Daoy (cell line): ENCODE measurements at places on chromosomes 12 and 14.

DNA sequence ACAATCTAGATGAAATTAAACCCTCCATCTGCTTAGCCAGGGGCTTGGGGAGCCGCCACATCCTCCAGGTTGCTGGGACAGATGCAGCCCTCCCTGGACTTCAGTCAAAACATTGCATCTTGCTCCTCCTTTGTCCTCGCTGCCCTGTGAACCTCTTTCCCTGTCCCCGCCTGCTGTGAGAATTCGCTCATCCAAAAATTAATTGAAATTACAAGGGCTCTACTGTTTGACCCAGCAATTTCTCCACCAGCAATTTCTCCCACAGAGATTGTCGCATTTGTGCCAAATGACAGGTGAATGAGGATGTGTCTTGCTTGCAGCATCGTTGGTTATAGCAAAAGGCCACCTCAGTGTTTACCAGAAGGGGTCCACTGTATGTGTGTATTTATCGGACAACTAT, 5.0 kb upstream of the POP5 start:
- DNase-seq: no peak

- DNase-seq: no peak
Observed at GRCh38 chr12:129871991-129872972, 31.5 kb downstream of the TMEM132D start.

GRCh38 chr14:53874704-53875103, 81.9 kb downstream of the BMP4 start:
- DNase-seq: no peak

DNA sequence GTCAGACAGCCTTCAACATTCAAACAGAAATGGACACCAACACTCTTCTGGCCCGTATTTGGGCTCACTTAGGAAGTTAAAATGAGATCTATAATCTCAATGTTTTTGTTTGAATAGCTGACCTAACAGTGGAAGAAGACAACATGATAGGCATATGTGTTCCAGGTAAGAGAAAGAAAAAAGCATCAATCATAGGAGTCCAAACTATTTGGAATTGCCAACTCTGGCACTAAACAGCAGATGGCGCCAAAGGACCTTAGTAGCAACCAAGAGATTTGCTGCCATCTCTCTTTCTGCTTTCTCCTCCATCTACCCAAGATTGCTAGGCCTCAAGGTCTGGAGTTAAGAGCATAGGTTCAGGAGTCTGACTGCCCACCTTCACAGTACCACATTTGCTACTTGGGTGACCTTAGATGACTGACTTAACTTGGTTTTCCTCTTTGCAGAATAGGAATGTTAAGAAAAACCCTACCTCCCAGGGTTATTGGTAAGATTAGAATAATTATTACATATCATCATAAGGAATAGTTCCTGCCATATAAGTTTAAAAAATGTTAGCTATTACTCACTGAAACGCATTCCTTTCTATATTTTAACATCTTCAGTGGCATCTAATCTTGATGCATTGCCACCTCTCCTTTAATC, 30.2 kb downstream of the PEX5 start:
- peak; percentile 64 for DNase-seq

- no peak for DNase-seq
Observed at GRCh38 chr12:11555743-11556625, 93.5 kb upstream of the ETV6 start.

GRCh38 chr12:59173695-59174094, 253.4 kb upstream of the LRIG3 start:
- no peak for DNase-seq

DNA sequence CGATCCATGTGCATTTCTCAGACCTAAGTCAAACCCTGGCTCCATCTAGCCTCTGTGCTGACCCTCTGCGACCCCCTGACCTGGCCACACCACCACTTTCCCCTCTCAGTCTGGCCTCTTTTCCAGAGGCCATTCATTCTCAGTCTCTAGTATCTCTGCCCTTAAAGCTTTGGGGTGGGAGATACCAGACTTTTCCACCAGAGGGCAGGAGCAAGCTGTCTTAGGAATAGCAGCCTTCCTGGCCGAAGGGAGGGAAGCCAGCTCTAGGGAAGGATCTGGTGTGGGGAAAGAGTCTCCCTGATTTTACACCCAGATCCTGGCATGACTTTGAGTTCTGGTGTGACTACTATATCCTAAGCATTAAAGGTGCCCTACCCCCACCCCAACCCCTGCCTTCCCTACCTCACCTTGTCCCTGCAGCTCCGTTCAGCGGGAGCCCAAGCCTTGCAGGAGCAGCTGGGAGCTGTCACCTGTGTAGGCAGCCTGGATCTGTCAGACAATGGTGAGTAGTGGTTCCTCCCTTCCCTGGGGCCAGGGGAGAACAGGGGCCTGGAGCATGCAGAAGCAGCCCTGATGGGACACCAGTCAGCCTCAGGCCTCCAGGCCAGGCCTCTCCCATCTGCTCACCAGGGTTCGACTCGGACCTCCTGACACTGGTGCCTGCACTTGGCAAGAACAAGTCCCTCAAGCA, 6.6 kb downstream of the CARMIL3 start:
- DNase-seq: peak; percentile 76

GRCh38 chr12:82765971-82766705, 79.4 kb downstream of the TMTC2 start:
- DNase-seq: no peak

GRCh38 chr14:77557391-77557790, 58.8 kb upstream of the ISM2 start:
- no peak for DNase-seq

DNA sequence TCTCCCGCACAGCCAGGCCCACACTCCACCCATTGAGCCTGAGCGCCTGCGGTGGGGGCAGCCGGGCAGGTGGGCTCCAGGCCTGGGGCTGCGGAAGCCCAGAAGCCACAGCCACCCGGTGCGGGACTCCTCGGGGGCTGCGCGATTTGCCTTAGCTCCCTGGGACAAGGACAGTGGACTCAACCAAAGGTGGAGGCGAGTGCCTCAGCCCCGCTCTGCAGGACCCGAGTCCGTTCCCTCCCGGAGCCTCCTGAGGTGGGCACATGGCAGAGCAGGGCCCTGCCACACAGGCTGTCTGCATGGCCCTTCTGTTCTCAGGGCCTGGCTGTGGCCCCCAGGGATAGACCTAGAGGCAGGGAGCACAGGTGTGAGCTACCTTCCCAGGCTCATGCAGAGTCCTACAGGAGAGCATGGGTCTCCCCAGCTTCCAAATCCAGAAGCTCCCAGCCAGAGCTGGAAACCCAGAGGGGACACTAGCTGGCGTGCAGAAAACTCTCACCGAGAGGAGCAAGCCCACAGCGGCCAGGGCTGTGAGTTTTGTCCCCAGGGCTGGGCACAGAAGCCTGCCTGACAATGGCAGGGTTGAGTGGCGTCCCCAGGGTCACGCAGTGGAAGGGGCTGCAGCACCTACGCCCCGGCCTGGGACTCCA, 22.2 kb upstream of the LRTM2 start:
- no peak for DNase-seq

DNA sequence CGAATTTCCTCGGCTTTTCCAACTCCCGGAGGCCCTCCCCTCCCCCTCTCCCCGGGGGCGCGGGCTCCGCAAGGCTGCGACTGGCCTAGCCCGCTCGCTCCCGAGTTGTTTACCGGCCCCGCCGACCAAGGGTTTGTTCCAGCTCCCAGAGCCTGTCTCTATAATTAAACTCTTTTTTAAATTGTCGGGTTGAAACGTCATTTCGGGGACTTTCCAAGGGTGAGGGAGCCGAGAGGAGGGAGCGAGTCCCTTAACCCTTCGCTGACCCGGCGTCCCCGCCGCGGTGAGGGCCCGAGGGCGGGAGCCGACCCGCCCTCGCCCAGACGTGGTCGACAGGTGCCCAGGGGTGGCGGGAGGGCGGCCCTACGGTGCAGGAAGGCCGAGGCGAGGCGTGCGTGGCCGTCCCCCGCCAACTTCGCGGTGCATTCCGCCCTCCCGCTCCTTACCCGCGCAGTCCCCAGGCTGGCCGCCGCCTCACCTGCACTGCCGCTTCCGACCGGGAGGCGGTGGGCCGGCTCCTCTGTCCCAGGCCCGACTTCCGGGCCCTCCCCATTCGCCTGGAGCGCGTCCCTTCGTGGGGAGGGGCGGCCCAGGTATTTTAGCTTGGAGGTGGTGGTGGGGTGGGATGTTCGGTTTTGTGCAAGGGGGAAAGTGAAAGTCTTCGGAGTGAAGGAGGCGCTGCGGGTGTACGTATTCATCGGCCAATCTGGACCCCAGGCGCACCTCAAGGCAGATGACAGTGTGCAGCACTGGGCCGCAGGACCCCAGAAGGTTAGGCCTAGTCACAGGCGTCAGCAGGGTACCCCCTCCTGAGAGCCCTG, 2.9 kb upstream of the ZFP36L1 start:
- peak; percentile 91 for DNase-seq

DNA sequence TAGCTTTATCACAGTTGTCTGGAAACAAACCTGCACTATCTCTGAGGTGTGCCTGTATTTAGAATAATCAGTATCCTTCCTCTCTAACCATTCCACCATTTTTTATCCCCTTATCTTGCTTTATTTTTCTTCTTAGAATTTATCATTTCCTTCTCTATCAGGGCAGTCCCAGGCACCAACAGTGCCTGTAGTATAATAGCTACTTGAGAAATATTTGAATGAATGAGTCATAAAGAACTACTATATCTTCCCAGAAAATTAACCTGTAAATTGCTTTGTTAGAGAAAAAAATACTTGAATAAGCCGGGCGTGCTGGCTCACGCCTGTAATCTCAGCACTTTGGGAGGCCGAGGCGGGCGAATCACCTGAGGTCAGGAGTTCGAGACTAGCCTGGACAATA, 21.2 kb upstream of the FOXJ2 start:
- DNase-seq: peak; percentile 29

- no peak for DNase-seq
Observed at GRCh38 chr12:88546853-88547252, 33.4 kb downstream of the KITLG start.

DNA sequence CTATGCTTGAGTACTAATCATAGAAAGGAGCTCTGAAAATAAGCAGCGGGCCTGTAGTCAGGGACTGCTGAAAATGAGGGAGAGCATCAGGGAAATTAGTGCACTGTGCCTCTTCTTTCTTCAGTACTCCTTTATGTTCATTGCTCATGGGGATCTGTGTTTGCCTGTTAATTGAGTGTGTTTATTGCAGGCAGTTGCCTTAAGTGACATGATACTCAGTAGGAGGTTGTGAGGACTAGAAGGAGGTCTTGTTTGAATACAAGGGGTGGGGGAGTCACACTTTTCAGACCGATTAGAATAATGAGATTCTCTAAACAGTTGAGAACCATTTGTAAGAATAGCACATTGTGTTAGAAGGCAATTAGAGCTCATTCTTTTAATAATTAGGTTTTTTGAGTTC, 102.6 kb upstream of the SLCO1C1 start:
- no peak for DNase-seq

GRCh38 chr12:101599311-101599710, 4.5 kb downstream of the MYBPC1 start:
- peak; percentile 17 for DNase-seq

- no peak for DNase-seq
Observed at GRCh38 chr14:88746052-88746451, 46.7 kb downstream of the EML5 start.

GRCh38 chr14:24965934-24966578, 83.9 kb downstream of the STXBP6 start:
- peak; percentile 52 for DNase-seq

GRCh38 chr12:124610021-124610612, 42.7 kb upstream of the NCOR2 start:
- no peak for DNase-seq

GRCh38 chr14:92635896-92636295, 112.5 kb downstream of the LGMN start:
- DNase-seq: no peak

DNA sequence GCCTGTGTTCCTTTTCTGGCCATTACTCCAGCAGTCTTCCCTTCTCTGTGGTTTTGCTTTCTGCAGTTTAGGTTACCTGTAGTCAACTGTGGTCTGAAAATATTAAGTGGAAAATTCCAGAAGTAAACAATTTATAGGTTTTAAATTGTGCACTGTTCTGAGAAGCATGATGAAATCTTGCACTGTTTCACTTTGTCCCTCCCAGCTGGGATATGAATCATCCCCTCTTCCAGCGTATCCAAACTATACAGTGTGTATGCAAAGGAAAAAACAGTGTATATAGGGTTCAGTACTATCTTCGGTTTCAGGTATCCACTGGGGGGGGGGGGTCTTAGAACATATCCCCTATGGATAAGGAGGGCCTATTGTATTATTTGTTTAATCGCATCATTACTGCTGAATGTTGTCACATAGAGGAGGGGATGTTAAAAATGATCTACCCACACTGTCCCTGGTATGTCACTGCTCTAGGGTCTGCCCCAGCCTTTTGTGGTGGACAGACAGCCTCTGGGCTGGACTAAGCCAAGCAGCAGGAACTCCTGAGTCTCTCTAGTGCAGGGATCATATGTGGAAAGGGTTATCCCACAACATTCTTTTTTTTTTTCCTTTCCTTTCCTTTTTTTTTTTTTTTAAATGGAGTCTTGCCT, 109.1 kb upstream of the MAX start:
- peak; percentile 59 for DNase-seq

DNA sequence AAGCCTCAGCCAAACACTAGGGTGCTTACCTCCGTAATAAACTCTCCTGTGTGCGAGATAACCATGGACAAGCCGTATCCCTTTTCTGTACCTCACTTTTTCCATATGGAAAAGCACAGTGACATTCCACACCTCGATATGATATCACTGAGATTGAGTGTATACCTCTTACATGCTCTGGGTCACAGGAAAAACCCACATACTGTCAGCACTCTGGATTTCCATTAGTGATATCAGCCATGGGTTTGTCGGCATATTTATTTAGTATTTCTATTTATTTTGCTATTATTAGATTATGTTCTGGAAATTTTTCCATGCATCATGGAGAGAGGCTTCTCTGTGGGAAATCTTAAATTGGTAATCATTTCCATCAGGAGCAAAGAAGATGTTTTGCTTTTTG, 28.0 kb upstream of the DAAM1 start:
- no peak for DNase-seq

- peak; percentile 32 for DNase-seq
Observed at GRCh38 chr12:58416236-58416635, 474.9 kb downstream of the ATP23 start.

DNA sequence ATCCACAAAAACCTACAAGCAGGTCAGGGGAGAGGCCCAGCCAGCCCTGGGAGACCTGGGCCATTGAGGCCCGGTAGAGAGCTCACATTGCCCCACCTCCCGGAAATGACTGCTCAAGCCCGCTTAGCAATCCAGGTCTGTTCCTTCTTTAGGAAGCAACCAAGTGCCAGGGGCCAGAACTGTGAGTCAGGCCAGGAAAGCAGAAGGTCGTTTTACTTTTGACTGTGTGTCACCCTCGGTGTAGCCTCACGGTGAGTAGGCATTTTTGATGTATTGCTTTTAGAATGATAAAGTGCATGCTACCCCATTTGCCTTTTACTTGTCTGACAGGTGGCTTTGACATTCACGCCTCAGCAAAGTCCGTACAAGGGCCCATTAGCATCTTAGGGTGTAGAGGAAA, 25.4 kb upstream of the PWP1 start:
- peak; percentile 65 for DNase-seq
